ENCODE measurements at places on chromosomes 16 and 17.

GRCh38 chr17:72778169-72779151, 314.0 kb downstream of the SLC39A11 start:
- no peak for DNase-seq

- DNase-seq, result no peak
Measured at GRCh38 chr16:2157480-2158261, 2.1 kb downstream of the TRAF7 start.

DNA sequence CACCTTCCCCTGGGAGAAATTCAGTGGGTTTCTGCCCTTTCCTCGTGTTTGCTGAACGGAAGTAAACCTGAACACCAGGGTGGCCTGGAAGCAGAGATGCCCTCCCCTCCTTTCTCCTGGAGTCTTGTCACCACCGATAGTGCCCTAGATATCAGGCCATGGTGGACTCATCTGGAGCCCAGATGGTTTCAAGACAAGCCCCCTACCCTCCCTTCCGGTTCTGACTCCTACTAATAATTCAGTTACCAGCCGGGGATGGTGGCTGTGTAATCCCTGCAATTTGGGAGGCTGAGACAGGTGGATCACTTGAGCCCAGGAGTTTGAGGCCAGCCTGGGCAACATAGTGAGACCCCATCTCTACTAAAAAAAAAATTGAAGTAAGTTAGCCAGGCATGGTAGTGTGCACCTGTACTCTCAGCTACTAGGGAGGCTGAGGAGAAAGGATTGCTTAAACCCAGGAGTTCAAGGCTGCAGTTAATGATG, 2.4 kb downstream of the ZNF469 start:
- DNase-seq, result no peak

DNA sequence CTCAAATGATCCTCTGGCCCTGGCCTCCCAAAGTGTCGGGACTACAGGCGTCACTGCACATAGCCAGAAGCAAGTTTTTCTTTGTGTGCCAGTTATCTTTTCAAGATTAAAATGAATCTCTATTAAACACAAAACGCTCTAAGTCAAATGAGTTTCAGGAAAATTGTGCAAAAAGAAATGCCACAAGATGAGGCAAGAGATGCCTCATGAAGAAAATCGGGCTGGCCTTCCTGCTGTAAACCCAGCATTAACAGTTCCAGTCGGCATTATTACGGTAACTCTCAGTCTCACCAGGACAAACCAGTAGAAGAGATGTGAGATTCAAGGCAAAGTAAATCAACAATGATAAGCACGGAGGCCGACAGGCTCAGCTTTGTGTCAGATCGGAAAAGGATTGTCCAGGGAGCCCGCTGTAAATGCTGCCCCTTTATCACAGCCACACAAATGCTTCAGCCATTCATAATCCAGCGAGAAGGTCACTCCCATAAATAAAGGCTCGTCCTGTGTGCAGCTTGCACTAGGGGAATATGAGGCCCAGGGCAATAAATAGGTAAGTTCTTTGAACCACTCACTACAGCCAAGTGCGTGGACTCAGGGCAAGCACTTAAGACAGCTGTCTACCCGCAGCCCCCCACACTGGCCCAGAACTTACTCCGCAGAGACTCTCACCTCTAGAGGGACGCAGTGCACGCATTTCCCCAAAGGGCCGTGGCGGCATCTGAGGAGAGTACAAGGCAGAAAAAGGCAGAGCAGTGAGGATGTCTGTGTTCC, 27.2 kb downstream of the NPLOC4 start:
- no peak for DNase-seq

DNA sequence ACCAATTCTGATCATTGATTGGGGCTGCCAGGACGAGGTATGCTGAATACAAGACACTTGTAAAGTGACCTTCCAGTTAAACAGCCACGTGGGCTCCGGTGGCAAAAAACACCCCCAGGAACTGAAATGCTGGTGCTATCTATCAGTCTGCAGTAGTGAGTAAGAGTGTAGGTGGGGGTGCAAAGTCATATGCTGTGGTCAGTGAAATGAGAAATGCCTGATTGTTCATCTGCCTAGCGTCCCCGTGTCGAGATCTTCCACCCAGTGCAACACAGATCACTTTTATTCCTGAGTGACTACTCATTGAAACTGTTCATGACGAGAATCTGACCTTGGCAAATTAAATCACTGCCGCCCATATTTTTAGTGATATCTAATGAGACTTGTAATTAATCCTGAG, 806.5 kb upstream of the GOT2 start:
- no peak for DNase-seq

- peak; percentile 22 for DNase-seq
Measured at GRCh38 chr16:12903407-12904328, 2.3 kb downstream of the SHISA9 start.

DNA sequence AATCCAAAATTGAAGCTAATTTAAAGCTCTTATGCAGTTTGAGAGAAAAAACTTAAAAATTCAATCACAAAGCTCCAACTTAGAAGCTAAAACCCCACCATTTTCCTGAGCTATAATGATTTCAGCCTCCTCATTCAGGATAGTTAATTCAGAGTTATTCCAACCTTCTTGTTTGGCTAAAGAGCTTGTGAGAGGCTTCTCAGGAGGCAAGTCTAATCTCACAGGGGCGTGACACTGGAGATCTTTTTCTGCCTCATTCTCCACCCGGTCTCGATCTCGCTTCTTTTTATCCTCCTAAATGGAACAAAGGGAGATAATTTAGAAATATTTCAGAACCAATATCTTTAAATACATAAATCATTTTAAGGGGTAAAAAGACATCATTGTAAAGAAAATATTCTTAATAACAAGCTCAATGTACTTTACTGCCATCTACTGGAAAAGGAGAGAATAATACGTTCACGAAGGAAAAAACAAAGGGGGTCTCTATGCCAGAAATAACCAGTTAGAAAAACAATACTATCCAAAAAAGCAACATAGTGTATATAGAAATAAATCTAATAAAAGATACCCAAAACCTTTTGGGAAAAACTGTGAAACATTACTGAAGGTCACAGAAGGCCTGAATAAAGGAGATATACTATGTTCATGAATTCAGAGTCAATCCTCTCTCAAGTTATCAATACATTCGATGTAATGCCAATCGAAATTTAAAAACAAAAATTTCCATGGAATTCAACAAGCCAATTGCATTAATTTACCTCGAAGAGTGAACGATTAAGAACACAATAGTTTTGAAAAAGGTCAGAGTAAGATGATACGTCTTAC, 13.9 kb downstream of the BRD7 start:
- no peak for DNase-seq

- DNase-seq, result peak; percentile 44
Measured at GRCh38 chr17:74992223-74992622, 4.8 kb downstream of the CDR2L start.

DNA sequence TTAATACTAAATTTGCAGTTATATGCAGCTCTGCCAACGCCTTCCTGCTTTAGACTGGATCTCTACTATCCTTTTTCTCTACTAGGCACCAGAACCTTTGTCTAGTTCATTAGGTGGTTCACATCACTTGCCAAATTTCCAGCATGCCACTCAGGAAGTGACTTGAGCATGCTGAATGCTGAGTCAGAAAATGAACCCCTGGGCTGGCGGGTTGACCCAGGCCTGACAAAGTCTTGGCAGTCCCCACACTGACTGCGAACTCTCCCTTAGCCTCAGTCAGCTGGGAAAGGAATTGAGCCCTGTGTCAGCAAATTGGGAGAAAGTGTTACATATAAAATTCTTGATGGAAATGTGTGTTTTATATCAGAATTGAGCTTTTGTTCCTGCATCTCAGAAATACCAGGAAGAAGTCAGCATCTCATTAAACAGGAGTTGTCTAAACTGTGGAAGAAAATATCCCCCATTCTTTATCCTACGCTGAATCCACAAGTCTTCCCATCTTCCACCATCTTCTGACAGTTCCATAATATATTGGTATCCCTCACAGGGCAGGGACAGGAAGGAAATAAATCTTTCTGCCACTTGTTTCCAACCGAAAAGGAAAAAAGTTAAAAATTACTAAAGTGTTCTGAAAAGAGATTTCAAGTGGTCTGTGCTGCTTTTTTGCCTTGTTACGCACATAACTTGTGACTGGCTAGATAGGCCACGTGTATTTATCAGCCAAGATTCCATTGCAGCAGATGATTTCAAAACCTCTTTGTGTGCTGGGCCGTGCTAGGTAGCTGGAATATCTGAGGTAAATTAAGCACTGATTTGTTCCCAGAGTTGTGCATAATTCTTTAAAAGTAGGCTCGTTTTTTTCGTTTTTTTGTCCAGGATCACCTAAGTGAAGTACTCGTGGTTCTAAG, 16.7 kb upstream of the SLC12A3 start:
- DNase-seq, result peak; percentile 91

- peak; percentile 67 for DNase-seq
Measured at GRCh38 chr17:68509141-68510057, 2.8 kb upstream of the PRKAR1A start.

GRCh38 chr17:4142107-4142900, 526 bp downstream of the ZZEF1 start:
- DNase-seq, result peak; percentile 35

- DNase-seq, result peak; percentile 89
Measured at GRCh38 chr16:57624044-57624688, 4.3 kb upstream of the ADGRG1 start.

DNA sequence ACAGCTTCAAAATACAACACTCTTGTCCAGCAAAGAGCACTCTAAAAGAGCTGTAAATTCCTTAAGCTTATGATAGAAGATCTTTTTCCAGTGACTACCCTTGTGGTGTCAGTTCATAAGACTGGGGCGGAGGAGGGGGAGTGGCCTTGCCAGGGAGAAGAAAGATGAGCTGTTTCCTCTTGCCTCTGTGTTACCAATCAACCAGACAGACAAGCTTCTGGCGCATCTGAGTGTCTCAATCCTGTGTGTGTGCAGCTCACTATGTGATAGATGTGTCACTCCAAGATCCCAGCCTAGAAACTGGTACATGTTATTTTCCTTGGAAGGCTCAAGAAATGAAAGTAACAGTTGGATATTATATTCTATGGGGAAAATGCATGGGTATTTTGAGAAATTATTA, 167.4 kb upstream of the CACNG3 start:
- peak; percentile 2 for DNase-seq

GRCh38 chr17:42174126-42174783, 6.7 kb downstream of the KCNH4 start:
- no peak for DNase-seq

DNA sequence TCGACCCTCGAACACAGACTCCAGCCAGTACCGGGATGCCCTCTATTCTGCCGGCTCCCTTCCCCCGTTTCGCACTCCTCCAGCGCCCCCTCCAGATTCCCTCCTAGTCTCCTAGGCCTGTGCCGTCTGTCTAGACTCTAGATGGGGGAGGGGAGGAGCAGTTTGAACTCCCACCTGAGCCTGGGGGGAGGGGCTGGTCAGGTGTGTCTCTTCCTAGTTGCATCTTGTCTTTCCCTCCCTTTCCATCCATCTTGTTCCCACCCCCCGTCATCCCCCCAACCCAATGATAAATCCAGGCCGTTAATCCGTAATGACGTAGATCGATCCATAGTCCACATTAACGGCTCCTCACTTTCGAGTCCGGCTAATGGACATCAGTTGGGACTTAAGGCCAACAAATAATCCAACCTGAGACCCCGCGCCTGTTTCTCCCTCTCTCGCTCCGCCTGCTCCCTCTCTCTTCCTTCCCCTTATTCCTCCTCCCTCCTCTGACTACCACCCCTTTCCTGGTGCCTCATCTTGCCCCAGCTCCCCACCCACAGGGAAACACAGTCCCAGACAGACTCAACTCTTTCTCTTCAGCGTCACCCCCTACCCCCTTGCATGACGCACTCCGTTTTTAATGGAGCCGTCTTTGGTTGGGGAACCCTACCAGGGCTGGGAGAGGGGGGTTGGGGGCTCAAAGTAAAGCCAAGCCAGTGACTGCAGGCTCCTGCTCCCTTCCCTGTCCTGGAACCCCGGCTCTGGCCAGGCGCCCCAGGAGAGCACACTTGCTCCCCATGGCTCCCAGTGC, 3.4 kb upstream of the HOXB5 start:
- DNase-seq, result peak; percentile 84

DNA sequence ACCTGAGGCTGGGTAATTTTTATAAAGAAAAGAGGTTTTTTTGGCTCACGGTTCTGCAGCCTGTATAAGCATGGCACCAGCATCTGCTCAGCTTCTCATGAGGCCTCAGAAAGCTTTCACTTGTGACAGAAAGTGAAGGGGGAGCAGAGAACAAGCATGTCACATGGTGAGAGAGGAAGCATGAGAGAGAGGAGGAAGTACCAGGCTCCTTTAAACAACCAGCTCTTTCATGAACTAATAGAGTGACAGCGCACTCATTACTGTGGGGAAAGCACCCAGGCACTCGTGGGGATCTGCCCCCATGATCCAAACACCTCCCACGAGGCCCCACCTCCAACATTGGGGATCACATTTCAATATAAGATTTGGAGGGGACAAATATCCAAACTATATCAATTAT, 86.8 kb downstream of the USP32 start:
- peak; percentile 60 for DNase-seq
